ENCODE measurements at places on chromosomes 4 and X.

DNA sequence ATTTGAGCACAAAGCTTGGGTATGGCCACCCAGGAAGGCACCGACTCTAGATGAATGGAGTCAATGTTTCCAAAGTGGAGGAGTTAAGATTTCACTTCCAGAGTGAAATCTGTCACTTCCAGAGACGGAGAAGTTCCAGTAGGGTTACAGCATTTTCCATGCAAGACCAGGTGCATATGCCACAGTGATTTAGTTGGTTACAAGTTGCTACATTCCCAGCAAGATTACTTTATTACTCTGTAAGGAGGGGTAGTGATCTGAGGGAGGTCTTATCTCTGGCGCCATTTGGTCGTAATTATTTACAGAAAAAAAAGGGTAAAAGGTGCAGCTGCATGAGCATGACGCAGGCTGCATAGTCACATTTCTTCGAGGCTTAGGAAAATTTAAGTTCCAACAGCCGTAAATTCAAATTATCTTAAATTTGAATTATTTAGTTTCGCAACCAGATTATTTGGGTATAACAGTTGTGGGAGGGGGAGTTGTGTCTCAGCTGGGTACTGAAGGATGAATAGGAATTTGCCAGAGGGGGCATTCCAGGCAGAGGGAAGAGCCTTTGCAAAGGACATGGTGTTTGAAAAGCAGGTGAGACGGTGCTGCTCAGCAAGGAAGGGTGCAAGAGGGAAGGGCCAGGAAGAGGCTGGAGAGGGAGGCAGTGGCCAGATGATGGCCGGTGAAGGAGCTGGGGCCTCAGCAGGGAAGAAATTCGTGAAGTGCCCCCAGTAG lies 17.4 kb upstream of the AFAP1 start:
- DNase-seq = no peak

DNA sequence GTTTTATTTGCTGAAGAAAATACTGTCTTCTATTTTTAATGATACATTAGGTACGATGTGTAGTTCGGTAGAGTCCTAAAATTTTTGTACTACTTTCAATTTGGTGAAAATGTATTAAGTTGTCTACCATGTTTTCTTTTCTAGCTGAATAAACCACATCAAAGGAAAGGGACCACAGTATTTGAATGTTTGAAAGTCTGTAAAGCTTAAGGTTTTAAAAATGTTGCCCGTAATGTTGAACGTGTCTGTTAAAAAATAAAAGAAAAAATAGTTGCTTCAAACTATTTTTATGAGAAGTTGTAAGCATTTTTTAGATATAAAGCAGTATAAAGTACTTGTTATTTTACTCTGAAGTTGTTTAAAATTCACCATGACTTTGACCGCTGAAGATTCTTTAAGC lies 3.2 kb downstream of the CDKN2AIP start:
- DNase-seq = no peak

DNA sequence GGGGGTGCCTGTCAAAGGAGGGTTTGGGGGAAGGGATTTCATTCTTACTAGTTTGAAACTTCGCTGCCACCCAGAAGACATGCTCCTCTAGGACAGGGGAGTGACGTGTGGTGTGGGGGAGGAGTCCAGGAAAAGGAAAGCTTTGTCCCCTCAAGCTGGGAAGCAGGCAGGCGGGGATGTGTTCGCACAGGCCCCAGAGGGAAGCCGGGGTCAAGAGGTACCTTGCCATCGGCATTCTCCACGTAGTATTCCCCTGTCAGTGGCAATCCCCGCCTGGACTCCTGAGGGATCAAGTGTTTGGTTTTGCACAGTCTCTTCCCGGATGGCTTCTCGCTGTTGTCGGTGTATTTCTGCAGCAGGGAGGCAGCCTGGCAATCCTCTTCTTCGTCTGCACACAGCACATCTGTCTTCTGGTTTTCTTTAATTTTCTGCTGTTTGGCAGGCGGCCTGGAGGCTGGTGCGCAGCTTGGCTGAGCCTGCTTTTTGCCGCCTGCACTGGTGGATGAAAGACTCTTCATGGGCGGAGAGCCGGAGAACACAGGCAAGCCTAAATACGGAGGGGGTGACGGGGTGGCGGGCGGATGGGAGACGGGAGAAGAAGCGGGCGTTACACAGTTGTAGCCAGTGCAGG lies 35.1 kb downstream of the BCOR start:
- no peak for DNase-seq

GRCh38 chr4:27973056-27973455 lies 1112.4 kb downstream of the STIM2 start:
- no peak for DNase-seq

DNA sequence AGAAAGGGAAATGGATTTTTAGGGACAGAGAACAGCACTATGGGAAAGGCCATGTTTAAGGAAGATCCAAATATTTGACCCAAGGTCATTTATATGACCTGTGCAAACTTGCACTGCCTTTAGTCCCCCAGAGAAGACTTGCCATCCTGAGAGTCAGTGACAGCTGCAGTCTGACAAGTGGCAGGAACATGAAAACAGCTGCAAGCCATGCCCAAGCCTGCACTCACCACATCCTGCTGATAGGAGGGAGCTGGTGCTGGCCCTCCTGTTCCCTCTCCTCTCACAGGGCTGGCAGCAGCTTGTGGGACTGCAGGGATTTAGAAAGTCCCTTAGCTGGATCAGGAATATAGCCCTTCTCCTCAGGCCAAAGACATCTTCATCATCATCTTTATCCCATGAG lies 187.7 kb downstream of the RAP1GDS1 start:
- DNase-seq = no peak

GRCh38 chr4:147336252-147336651 lies 144.6 kb upstream of the EDNRA start:
- DNase-seq = no peak

GRCh38 chr4:2591189-2591588 lies 54.7 kb downstream of the FAM193A start:
- DNase-seq = no peak

DNA sequence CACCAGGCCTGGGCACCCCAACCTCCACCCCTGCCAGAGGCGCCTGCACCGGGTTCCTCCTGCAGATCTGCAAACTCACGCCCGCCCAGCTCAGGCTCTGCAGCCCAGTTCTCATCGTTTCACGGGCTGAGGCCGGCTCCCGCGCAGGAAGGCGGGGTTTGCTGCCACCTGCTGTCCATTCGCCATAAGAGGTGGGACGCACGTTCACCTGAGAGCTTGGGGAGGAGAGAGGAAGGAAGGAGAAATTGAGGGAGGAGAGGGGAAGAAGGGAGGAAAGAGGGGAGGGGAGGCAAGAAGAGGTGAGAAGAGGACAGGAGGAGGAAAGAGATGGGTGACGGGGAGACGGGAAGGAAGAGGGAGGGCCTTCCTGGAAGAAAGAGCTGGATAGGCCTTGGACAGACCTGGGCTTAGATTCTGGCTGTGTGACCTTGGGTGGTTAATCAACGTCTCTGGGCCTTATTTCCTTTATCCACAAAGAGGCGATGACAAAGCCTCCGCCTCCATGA lies 114.5 kb downstream of the ADRA2C start:
- peak; percentile 63 for DNase-seq

- DNase-seq = no peak
Measured at GRCh38 chr4:166044871-166045270, 171.8 kb downstream of the TLL1 start.

DNA sequence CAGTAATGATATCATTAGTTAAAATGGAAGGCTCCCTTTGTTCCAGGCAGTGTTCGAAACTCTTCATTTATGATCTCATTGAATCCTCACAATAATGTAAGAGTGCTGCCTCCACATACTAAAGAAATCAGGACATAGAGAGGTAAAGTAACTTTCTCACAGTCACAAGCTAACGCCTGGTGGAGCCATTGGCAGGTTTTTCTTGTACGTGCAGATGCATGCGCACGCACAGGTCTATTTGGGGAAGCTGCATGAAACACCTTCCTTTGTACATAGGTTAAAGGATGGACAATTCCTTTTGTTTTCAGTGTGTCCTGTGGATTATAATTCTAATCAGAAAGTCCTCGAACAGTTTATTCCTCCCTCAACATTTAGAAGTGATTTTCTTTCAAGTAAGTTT lies 176.2 kb downstream of the RAPGEF2 start:
- DNase-seq = no peak

DNA sequence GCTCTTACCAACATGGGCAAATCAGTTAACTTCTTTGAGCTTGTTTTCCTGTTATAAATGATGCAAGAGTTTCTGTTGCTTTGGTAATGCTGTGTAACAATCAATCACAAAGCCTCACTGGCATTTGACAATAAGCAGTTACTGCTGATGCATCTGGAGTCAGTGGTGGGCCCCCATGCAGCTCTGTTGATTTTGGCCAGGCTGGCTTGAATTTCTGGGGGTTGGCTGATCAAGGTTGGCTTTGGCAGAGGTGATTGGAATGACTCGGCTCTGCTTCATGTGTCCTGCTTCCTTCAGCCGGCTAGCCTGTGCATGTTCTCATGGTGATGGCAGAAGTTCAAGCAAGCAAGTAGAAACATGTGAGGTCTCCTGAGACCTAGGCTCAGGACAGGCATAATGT lies 90.4 kb downstream of the PHEX start:
- DNase-seq = no peak

DNA sequence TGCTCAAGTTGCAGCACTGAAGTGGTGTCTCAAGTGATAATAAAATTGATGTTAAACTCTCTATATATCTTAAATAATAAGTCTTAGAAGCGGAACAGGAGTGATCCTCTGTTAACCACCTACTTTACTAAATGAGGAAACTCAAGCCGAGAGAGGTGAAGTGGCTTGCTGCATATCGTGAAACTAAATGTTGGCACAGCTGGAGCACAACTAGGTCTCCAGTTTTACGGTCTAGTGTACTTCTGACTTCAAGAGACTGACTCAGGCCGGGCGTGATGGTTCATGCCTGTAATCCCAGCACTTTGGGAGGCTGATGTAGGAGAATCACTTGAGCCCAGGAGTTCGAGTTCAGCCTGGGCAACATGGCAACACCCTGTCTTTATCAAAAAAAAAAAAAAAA lies 35.5 kb upstream of the PLS3 start:
- DNase-seq = no peak

DNA sequence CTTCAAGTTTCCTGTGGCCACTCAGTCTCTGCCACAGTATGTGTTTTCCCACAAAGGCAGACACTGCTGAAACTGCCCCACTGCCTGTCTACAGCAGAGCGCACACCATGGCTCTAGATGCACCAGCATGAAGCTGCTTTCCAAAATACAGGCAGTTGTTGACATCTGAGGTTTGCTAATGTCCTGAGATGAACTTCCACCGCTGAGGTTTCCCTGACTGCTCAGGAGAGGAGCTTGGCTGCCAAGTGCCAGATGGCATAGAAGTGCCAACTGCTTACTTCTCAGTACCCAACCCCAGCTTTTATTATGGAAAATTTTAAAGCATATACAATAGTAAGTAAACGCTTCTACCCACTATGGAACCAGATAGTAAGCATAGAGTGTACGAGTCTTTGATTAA lies 61.0 kb upstream of the EXOC1L start:
- no peak for DNase-seq

DNA sequence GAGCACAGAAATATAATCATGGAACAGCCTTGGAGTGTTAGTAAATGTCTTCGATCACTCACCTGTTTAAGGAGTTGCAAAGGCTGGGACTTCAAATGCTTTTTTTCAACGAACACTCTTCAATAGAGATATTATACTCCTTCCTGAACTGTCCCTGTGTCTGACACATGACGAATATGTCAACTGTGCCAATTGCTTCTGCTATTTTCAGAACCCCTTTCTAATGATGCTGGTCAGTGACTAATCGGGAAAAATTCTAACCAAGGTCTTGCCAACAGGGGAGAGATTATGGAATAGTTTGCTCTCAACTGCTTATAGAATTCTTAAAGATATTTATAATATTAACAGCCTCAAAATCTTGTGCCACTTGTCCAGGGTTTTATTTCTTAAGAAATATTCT lies 8.5 kb upstream of the KLHL34 start:
- no peak for DNase-seq

DNA sequence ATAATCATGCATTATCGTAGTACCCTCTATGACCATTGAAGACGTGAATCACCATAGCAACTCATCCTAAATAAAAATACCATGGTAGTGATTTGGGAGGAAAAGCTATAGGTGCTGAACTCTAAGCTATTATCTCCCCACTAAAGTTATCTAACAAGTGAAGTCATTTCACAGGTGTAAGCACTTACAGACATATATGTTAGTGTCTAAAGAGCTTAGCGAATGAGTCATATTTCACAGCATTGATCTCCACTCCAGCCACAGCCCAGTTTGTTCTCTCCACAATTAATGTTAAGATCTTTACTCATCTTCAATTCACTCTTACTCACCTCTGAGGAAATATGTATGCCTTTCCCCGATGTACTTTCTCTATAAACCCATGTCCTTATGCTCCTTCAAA lies 57.0 kb downstream of the DCAF8L1 start:
- DNase-seq = no peak

GRCh38 chrX:153599192-153600031 lies 473 bp upstream of the CCNQ start:
- DNase-seq = peak; percentile 73

DNA sequence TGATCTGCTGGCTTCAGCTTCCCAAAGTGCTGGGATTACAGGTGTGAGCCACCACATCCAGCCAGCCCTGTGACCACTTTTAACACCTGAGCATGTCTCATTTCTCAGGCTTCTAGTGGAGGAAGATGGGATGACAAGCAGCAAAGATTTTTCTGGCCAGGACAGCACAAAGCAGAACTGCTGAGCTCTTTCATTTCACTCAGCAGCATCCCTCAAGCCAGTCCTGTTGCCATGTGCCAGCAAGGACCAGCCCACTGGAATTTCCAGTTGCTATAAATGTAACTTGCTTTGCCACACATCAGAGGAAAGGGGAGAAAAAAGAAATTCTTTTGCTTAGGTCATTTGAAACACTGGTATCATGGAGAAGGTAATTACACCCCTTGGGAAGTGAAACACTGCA lies 75.9 kb downstream of the SLC9A7 start:
- no peak for DNase-seq

DNA sequence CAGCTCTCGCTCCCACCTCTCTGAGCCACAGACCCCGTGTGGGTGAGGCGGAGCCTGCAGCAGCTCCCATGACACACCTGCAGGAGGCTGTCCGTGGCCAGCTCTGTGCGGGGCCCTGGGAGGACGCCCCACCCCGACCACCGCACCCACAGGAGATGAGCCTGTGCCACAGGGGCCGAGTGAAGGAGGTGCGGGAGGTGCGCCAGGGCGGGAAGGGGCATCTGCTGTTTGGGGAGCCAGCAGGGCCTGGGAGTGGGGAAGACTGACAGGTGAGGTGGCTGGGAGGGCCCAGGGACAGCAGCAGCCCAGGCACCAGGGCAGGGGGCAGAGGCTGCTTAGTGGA lies 52.0 kb downstream of the ACOX3 start:
- no peak for DNase-seq

GRCh38 chr4:99117876-99118693 lies 26.0 kb downstream of the ADH4 start:
- DNase-seq = no peak

GRCh38 chr4:81032771-81033684 lies 2.5 kb downstream of the BMP3 start:
- no peak for DNase-seq

GRCh38 chr4:30837861-30838260 lies 117.7 kb downstream of the PCDH7 start:
- DNase-seq = no peak

GRCh38 chrX:32514986-32515385 lies 696.4 kb downstream of the DMD start:
- DNase-seq = no peak

All from stimulated activated CD4-positive, alpha-beta T cell treated with anti-CD3 and anti-CD28 coated beads, Interleukin-15, amount 100 ng/mL, for 1 hour (primary cell).